ENCODE measurements at places on chromosomes 16 and 17.

DNA sequence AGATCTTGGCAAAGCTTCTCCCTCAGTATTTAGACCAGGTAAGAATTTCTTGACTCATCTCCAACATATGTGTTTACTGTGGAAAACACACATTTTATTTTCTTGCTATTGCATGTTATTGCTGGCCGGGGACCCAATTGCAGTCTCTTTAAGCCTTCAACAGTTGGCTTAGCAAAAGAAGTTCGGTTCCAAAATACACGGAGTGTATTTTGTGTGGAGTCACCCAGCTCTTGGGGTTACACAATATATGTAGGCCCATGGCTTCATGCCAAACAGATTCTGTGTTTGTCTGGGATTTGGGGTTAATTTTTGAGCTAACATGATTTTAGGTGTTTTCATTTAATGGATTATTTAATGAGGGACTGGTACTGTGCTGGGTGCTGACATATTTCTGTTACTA lies 4.0 kb downstream of the ALDH3A2 start:
- no peak for DNase-seq

DNA sequence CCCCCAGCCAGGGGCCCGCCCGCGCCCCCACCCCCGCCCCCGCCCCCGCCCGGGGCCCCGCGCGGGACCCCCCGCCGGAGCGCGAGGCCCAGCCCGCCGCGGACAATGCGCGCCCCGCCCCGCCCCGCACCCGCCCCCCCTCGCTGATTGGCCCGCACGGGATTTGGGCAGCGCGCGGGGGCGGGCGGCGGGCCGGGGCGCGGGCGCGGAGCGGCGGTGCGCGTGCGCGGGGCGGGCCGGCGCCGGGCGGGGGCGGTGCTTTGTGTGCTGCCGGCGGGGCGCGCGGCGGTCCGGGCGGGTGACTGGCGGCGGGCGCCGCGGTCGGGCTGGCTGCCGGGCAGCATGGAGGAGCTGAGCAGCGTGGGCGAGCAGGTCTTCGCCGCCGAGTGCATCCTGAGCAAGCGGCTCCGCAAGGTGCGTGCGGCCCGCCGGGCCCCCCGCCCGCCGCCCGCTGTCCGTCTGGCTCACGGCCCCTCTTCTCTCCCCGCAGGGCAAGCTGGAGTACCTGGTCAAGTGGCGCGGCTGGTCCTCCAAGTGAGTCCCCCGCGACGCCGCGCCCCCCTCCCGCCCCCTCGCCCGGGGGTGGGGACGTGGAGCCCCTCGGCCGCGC lies at the start of gene CBX2:
Gene CBX2 (plus strand): TSS at position 255 of the 610 bp plus-strand sequence. CDS start 88 bp downstream, at position 343.
- peak; percentile 86 for DNase-seq

GRCh38 chr17:82729479-82730260 lies 5.7 kb upstream of the FN3K start:
- DNase-seq = no peak

- no peak for DNase-seq
These were observed 29.8 kb upstream of the LCMT1 start for GRCh38 chr16:25081702-25082101.

DNA sequence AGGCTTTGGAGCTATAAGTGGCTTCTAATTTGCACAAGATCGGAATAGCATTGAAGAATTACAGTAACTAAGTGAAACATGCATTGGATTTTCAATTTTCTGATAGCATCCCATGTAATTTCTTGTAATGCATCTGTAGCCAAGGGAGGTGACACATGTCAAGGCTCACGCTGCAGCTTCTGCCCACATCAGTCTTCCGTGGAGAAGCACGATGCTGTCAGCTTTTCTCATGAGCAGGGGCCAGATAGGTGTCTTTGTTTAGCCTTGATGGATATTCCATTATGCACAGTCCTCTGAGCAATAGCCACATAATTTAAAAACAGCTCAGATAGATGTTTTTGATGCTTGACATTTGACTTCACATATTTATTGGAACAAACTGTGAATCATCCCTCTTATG lies 1046.9 kb upstream of the EEF2KMT start:
- DNase-seq = no peak

- DNase-seq = no peak
These were observed 20.7 kb upstream of the MRTFB start for GRCh38 chr16:14050291-14051027.

DNA sequence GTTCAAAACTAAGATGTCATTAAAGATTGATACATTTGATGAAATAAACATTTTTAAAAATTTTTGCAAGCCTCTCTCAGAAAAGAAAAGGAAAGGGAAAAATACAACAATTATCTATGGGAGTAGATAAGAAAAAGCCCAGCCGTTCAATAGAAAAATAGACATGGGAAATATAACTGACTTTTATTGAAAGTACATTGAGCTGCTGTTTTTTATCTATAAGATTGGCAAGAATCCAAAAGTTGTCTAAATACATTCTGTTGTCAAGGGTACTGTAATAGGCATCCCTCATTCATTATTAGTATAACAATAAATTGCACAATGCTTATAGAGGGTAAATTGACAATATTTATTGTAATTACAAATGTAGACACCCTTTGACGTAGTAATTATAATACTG lies 38.4 kb upstream of the IRX6 start:
- DNase-seq = no peak

DNA sequence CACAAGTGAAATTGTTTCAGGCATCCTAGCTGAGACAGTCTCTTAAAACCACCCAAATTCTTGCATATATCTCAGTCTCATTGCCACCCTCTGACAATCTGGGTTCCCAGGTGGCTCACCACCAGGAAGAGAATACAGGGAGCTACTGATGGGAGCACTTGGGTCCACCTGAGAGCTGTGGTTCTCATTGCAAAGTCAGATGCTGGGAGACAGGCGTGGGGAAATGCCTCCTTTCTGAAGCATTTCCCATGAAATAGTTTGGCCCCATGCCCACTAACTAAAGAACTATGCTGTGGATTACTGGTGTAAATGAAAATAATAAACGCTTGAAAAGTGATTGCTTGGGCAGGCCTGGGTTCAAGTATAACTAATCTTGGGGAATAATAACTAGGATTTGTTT lies 70.3 kb downstream of the CMC2 start:
- DNase-seq = no peak

- no peak for DNase-seq
These were observed 203.7 kb downstream of the LGALS9B start for GRCh38 chr17:20263595-20263994.

- peak; percentile 65 for DNase-seq
These were observed 5.7 kb downstream of the GRN start for GRCh38 chr17:44350733-44351226.

DNA sequence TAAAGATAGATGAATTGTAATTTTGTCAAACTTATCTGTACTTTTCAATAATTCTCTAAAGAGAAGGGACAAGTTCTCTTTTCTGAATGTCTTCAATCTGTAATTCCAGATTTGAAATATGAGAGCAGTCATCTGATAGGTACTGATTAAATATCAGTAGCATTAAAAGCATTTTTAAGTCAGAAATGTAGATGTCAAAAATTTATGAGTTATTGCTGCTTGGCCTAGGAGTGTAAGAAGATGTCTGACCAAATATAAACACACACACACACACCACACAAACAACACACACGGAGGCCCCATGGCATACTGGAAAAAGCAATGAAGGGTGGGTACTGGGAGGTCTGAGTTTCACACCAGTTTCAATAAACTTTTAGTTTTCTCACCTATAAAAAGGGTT lies 2.4 kb upstream of the TOB1 start:
- no peak for DNase-seq

- no peak for DNase-seq
These were observed 15.5 kb downstream of the IKZF3 start for GRCh38 chr17:39848600-39848999.

GRCh38 chr17:78718575-78719208 lies 63.4 kb downstream of the CYTH1 start:
- no peak for DNase-seq

DNA sequence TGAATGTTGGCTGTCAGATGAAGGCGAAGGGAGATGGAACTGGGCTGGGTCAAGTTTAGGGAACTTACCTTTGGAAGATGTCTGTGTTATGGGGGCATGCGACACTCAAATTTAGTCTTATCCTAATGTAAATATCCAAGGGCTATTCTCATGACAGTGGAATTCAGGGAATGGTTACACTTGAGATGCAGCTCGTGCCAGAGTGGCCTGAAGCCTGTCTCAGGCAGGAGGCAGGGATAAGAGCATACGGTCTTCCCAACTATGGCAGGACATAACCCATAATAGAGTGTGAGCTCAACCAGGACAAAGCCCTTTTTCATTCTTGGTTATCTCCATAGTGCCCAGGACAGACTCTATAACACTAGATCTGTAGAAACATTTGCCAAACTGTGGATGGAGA lies 393.3 kb upstream of the CDH11 start:
- no peak for DNase-seq

DNA sequence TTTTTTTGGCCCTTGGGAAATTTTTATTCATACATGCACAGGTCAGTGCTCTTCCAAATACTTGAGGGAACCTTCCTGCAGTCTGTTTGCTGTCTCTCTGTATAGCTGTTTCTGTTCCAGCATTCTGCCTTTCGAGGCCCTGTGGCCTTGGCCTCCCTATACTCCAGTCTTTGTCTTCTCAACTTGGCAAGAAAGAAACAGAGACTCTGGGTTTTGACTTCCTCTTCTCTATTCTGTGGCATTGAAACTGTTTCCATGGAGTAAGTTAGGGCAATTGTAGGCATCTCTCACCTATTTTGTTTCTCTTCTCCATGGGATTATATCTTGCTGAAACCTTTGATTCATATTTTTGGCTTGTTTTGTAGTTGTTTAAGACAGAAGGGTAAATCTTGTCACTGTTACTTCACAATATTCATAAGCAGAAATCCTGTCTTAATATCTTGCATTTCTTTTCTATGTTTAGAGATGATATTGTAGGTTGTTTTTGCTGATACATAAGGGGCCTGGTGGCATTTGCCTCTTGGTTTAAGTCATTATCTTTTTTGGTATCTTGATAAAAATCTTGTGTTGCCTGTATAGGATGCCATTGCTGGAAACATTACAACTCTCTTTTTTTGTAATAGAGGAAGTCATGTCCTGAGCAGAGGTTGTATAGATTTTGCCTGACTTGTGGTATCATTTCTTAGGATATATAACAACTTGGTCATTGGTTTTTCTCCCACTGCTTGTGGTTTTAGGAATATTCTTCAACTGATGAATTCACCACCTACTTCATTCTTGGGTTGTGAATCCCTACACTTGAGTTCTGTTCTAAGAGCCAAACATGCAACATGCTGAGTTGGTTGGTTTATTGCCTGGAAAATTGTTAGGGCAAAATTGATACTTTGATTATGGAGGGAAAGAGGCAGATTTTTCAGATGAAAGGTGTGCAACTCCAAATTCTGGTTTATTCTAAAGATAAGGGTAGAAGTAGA lies 168.6 kb downstream of the FTO start:
- DNase-seq = no peak

DNA sequence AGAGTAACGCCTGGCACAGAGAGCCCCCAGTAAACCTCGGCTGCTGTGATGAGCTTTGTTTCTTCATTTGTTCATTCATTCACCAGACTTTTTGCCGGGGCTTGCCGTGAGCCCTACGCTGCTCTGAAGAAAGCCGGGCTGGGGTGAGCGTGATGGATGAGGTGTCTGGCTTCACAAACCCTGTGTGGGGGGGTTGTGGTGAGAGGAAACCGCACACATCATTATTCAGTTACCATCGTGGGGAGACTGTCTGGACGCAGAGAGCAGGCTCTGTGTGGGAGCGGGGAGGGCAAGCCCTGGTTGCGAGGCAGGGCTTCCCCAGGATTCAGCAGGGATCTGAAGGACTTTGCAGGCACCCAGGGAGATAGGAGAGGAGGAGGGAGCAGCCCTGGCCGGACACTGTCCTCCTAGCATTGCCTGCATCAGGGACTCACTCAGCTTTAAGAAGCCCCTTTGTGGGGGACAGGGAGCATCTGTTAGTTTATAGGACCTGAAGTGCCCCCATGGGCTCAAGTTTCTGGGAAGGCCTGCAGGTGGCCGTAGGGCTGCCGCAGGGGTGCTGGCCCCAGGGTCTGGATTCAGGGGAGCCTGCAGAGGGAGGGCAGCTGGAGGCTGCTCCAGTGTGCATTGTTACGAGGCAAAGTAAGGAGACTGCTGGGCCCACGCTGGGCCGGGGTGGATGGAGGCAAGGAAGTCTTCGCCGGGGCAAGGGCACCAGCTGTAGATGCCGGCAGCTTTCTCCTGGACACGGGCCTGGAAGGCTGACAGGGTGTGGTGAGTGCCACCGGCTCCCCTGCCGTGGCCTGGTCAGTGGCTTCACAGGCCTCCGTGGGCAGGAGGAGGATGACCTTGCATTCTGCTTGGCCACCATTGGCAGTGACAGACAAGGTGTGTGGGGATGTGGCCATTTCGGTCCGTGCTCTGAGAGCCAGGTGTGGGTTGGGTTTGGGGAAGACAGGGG lies 334.5 kb downstream of the SEC14L1 start:
- DNase-seq = no peak

- DNase-seq = no peak
These were observed 1.6 kb downstream of the HP start for GRCh38 chr16:72055911-72056310.

DNA sequence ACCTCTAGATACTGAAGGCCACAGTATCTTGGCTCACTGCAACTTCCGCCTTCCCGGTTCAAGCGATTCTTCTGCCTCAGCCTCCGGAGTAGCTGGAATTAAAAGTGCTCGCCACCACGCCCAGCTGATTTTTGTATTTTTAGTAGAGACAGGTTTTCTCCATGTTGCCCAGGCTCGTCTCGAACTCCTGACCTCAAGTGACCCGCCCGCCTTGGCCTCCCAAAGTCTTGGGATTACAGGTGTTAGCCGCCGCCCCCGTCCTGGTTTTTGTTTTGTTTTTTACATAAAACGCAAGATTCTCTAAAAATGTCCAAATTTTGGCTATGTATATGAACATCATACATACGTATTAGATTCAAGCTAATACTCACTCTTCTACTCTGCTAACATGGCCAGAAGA lies 2.0 kb upstream of the GGNBP2 start:
- no peak for DNase-seq

DNA sequence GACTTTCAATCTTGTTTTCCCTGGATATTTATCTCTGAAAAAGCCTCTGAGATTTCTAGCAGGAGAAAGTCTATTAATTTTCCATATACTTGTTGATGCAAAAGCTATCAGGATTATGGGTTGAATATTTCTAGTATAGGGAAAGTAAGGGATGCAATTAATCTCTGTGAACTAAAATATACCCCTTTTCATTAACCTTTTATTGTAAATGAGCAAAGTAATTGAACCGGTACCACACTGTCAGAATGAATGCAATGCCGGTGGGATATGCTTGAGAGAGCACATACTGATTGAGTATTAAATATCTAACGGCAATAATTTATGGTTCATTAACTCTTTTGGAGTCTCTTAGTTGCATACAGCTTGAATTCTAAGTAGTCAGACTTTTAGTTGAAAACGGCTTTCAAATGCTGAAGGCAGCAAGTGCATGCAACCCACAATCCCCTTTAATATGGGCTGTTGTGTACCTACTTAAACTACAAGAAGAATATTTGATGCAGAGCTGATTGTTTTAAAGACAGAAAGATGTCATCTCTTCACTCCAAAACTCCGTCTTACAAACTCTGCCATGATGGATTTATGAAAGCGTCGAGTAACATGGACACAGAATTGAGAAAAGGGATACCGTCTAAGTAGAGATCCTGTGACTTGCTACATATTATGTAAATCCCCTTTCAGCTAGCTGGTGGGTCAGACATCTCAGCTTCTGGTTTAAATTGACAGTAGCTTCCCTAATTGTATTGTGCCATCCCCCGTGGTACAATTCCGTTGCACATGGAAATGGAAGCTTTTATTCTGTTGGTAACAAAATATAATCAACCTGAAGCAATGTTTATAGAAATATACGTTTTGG lies 141.3 kb upstream of the CDH8 start:
- DNase-seq = no peak

GRCh38 chr16:89375021-89375420 lies 115.3 kb downstream of the ANKRD11 start:
- no peak for DNase-seq

- DNase-seq = peak; percentile 85
These were observed 3.0 kb downstream of the SECTM1 start for GRCh38 chr17:82330322-82331239.

GRCh38 chr16:82732461-82732860 lies 105.7 kb downstream of the CDH13 start:
- DNase-seq = no peak
